ENCODE measurements at places on chromosomes 3 and 15.

DNA sequence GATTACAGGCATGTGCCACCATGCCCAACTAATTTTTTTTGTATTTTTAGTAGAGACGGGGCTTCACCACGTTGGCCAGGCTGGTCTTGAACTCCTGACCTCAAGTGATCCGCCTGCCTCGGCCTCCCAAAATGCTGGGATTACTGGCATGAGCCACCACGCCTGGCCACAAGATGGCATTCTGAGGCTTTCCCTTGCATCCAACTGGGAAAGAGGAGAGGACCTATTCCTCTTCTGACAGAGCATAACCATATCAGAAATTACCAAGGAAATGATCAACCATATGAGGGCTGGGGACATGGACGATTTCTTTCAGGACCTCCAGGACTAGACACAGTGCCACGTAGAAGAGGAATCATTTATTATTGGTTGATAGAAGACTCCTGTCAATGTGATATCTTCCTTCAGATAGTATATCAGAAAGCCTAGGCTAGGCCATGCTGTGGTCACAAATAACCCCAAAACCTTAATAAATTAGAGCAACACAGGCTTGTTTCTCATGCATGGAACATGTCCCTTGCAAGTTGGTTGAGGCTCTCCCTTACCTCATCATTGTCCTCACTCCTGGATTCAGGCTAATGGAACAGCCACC, 372.3 kb upstream of the IL12A start:
- no peak for DNase-seq

GRCh38 chr15:94338243-94338846, 107.0 kb downstream of the MCTP2 start:
- no peak for DNase-seq

GRCh38 chr15:68080334-68080733, 26.2 kb downstream of the PIAS1 start:
- no peak for DNase-seq

DNA sequence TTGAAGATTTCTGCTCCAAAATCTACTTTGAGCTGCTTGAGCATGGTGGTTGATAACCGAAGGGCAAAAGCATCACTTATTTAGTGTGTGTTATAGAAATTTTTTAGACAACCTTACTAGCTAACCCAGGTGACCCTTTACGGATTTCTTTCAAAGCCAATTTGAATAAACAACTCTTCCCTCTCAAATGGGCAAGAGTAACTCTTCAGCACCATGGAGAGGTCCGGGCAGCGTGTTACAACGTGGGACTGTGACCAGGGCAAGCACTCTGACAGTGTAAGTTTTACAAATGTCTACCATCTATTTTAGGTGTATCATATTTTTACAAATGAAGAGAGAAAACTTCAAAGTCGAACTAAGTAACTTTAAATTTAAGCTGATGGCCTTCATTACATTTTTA, 471.8 kb downstream of the MFSD1 start:
- DNase-seq = no peak

DNA sequence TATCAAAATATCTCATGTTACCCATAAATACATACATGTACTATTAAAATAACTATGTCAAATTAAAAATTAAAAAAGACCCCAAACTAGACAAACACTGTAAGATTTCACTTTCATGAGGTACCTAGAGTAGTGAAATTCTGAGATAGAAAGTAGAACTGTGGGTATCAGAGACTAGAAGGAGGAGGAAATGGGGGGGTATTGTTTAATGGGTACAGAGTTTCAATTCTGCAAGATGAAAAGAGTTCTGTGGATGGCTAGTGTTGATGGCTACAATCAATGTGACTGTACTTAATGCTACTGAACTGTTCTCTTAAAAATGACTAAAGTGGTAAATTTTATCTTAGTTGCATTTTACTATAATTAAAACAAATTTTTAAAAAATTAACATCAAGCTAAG, 36.6 kb downstream of the RFX7 start:
- DNase-seq = no peak

- DNase-seq = no peak
Observed at GRCh38 chr15:91529534-91529933, 324.0 kb upstream of the SLCO3A1 start.

DNA sequence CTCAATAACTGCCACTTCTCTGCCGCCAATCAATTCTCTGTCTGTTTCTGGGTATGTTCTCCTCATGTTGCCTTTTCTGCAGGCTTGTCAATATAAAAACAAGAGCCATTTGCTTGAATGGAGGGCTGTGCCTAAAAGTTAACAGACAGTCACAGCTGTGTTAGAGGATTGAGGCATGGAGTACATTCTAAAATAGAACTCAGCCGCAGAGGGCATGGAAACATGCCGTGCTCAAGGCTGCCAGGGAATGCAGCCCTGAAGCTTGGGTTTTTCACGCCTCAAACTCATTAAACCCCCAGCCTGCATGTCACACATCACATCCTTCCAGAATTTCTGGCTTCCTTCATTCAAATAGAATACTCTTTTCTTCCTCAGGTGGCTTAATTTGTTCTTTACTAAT, 166.6 kb downstream of the TPRG1 start:
- DNase-seq = no peak

DNA sequence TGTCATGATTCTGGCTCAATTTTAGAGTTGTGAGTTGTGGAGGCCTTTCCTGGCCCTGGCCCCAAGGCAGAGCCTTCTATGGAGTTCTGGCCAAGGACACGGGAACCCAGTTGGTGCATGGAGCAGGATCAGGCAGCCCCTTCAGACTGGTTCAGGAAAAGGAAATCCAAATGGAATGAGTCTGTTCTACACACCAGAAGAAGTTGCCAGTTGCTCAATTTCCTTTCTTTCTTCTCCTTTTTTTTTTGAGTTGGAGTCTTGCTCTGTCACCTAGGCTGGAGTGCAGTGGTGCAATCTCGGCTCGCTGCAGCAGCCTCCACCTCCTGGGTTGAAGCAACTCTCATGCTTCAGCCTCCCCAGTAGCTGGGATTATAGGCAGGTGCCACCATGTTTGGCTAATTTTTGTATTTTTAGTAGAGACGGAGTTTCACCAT, 28.9 kb upstream of the BHLHE40 start:
- no peak for DNase-seq

DNA sequence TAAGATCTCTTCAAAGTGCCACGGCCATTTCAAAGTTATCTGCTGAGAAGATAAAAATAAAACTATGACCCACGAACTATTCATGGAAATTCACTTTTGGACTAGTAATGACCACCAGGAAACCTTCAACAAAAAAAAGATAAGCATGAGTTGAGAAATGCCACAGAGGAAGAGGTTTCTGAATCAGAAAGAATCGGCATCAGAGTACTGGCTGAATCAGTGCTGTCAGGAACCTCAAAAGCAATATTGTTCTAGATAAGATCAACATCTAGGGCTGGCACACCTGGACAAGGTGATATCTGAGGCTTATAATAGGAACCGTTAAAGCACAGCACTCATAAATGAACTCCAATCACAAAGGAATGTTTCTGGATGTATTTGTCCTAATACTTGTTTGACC, 72.7 kb downstream of the PEAK1 start:
- DNase-seq = no peak

- no peak for DNase-seq
Observed at GRCh38 chr15:78290222-78290621, 9.2 kb downstream of the SKIC8 start.
